ENCODE measurements at places on chromosomes 16 and 17.

DNA sequence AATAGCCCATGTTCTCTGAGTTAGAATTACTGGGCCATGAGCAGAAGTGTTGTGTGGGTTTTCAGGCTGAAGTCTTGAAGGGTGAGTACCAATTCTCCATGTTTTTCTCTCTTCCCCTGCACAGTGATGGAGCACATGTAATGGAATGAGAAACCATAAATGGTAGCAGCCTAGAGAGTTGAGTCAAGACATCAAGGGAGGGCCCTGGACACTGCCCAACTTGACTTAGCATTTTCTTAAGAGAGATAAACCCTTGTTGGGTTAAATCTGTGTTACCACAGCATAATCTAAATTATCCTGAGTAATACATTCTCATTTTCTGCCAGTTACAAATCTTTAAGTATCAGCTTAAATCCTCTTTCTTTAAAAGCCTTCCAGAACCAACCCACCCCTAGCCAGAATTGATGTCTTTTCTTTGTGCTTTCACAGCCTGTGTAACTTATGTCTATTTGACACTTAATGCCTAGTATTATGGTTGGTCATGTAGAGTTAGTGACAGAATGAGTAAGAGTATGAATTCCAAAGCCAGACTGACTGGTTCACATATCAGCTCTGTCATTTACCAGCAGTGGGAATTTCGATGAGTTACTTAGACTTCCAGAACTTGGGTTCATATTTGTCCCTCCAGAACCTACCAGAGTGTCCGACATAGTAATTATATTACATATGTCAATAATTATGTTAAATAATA is 27.0 kb upstream of the RGS9 start:
- no peak for DNase-seq

- DNase-seq: no peak
Observed at GRCh38 chr16:68786685-68787418, 49.8 kb downstream of the CDH1 start.

- DNase-seq: no peak
Observed at GRCh38 chr16:3486506-3487215, 8.6 kb downstream of the C16orf90 start.

GRCh38 chr17:76612977-76613851 is 27.6 kb upstream of the ST6GALNAC2 start:
- no peak for DNase-seq

DNA sequence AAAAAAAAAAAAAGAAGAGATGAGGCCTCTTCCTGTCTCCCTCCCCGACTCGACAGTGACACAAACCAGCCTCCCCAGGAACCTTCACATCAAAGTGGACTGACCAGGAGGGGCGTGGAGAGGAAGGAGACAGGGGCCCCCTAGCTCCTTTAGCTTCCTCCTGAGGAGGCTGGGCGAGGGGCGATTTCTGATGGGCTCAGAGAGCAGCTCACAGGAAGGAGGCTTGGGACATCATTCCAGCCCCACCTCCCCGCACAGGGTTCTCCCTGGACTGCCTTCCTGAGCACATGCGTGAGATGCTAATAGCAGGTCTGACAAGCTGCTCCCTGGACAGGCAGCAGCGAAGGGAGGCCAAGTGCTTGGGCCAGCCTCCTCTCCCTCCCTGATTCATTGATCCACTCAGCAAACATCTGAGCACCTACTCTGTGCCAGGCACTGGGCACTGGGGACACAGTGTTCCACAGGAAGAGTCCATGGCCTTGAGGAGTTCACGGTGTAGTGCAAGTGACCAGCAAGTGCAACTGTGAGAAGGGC is 14.4 kb upstream of the DOK4 start:
- no peak for DNase-seq
